ENCODE measurements at places on chromosomes 5 and 9.

DNA sequence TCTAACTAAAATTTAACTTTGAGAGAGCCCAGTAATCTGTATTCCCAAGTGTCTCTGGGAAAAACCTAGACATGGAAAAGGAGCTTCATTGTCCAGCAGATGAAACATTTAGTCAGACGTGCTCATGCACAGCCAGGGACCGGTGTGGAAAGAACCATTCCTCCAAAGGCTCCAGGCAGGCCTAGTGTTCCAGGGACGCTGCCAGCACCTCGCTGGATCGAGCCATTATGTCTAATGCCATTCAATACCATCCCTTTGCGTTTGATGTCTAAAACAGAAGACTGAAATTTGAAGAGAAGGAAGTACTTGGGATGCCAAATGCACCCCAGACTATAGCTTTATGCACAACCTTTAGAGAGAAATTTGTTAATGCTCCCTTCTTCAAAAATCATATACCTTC is 1.4 kb upstream of the CHSY3 start:
- no peak for DNase-seq

DNA sequence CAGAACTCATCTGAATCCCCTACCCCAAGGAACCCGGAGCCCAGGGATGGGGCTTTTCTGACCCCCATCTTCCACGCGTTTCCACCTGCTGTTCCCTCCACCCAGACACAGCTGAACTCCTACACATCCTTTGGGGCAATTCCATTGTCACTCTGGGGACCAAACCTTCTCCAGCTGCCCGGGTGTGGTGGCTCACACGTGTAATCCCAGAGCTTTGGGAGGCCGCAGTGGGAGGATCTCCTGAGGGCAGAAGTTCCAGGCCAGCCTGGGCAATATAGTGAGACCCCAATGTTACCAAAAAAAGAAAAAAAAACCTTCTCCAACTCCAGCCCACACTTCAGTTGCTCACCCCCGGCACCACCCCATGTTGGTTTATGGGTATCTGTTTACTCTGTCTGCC is 8.1 kb downstream of the EPB41L4B start:
- DNase-seq, result no peak

DNA sequence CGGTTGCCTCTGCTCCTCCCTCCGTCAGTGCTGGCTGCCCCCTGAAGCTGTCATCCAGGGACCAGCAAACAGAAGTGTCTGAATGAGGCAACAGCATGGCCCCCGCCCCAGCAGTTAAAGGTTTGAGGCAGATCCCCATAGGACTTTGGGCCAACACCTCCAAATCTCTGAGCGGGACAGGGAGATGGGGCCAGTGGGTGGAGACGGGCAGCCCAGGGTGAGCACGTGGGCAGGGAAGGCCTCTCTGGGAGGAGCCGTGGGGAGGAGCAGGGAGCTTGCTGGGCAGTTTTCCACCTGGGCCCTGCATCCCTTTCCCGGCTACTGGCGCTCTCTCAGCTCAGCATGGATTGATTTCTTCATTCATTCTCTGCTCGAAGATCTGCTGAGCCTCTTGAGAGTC is 39.1 kb upstream of the NOTCH1 start:
- no peak for DNase-seq

DNA sequence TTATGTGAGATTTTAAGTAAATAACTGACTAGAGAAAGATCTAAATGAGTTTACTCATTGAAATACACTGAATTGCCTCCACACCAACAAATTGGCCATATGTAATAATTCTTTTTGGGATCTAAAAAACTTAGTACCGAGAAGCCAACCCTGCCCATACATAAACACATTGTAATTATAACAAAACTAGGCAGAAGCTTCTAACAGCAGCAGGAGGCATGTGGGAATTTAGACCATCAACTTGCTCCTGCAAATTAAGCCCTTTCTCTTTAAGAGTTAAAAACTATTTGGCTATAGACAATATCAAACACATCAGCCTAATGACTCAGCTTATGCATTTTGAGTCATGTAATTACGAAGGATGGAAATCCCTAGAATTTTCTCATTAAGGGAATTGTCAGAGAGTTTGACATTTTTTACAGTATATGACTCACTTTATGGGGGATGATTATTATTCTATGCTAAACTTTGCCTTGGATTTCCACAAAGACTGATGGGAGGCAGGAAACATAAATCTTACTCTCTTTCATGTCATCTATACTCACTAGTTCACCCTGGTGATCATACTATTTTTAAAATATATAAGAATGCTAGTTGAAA is 1.0 kb downstream of the IL7R start:
- DNase-seq, result no peak

GRCh38 chr5:135266975-135267374 is 132.1 kb downstream of the MACROH2A1 start:
- DNase-seq, result no peak

DNA sequence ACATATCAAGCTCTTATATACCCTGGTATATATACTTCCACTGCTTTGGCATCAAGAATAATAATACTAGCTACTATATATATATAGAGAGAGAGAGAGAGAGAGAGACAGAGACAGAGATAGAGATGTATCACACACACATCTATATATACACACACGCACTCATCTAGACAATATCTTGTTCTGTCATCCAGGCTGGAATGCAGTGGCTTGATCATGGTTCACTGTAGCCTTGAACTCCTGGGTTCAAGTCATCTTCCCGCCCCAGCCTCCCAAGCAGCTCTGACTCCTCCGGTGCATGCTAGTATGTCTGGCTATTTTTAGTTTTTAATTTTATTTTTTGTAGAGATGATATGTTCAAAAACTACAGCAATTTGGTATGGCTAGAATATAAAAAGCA is 22.5 kb downstream of the ANKHD1 start:
- no peak for DNase-seq

- no peak for DNase-seq
These were observed 280.2 kb downstream of the SEMA5A start for GRCh38 chr5:9265441-9266287.

DNA sequence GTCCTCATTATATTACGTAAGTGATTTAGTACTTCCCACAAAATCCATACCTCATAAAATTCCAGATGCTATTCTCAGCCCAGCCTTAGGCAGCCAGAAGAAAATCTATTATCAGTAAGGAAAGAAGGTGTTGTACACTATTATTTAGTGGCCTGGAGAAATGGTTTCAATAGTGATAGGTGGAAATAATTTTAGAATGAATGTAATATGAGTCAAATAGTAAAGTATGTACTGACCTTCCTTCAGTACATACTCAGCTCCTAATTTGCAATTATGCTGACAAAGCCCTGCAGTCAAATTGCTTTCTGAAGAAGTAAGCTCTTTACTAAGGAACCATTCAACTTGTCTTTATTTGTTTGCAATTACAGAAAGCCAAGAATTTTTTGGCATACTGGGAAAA is 409.2 kb downstream of the HTR1A start:
- no peak for DNase-seq

DNA sequence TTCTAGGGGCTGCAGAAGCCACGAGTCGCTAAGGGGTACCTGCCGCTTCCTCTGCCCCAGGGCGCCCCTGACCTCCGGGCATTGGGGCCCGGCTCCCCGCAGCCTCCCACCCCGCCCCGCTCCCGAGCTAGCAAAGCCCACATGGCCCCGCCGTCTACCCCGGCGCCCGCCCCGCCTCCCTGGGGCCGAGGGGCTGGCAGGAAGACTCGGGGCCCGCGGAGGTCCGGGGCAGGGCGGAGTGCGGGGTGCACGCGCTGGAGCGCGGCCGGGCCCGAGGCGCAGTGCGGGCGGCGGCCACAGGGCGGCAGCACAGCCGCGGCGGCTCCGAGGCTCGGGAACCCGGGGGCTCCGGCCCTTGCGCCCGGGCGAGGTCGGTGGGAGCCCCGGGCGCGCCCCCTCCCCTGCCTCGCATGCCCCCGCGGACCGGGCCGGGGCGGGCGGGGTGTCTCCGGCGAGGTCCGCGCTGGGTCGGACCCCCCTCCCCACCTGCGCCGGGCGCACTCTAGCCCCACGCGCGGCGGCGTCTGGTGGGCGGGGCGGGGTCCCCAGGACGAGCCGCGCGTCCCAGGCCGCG is 6.7 kb downstream of the NRARP start:
- DNase-seq, result no peak

- no peak for DNase-seq
These were observed 1.1 kb downstream of the HEXB start for GRCh38 chr5:74685979-74686631.

GRCh38 chr9:90684106-90684505 is 41.5 kb upstream of the DIRAS2 start:
- no peak for DNase-seq

GRCh38 chr9:119318371-119318770 is 50.9 kb downstream of the BRINP1 start:
- DNase-seq, result no peak

DNA sequence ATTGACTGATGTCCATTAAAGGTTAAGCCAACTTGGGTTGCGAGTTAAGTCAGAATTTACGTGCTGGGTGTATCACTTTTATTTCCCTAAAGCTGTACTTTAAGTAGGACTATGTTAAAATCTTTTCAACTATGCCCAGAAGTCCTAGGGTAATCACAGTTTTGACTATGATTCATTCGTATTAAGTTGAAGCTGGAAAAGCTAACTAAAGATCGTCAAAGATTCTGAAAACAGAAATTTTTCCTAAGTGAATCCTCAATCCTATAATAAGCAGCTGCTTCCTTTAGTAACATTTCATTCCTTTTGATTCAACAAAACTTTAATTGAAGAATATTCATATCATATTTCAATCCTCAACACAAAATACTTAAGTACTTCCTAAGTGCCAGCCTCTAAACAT is 460.4 kb downstream of the ACTL7B start:
- no peak for DNase-seq

DNA sequence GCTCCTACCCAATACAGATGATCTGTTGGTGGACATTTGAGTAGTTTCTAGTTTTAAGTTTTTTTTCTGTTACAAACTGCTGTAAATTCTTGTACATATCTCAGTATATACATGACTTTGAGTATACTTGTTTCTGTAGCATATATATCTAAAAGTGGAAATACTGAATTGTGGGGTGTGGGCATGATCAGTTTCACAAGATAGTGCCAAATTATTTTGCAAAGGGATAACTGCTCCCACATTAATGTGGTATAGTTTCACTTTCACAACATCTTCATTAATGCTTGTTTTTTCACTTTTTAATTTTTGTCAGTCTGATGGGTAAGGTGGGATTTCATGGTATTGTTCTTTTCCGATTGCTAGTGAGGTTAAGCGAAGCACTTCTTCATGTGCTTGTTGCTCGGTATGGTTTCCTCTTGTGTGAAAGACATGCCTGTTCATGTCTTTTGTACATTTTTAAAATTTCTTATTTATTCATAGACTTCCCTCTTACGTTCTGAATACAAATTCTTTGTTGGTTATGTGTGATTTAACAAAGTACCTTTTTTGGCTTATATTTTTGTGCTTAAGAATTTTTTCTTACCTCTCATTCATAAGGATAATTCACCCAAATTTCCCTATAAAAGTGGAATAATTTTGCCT is 103.5 kb downstream of the CDC42SE2 start:
- DNase-seq, result no peak

DNA sequence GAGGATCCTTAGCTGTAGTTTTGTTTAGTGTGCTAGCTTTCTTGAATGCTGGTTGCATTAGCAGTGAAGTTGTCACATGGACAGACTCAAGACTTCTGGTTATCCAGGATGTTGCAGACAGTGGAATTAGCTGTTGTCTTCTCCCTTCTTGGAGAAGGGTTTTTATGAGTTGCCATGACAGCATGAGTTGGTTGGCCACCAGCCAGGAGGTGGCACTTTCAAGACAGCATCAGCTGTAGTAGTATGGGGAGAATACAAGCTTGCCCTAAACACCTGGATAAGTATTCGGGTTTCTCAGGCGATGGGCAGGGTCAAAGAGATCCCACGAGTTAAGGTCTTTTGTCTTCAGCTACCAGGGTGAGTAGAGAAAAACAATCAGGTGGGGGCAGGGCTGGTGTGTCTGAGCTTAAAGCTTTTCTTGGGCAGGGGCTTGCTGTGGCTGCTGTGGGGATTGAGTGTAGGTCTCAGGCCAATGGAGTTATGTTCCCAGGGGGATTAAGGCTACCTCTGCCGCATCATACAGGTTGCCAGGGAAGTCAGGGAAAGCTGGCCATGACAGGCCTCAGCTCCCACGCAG is 7.7 kb upstream of the C5orf47 start:
- DNase-seq, result no peak

- no peak for DNase-seq
These were observed 23.8 kb upstream of the SLC46A2 start for GRCh38 chr9:112914524-112914923.

DNA sequence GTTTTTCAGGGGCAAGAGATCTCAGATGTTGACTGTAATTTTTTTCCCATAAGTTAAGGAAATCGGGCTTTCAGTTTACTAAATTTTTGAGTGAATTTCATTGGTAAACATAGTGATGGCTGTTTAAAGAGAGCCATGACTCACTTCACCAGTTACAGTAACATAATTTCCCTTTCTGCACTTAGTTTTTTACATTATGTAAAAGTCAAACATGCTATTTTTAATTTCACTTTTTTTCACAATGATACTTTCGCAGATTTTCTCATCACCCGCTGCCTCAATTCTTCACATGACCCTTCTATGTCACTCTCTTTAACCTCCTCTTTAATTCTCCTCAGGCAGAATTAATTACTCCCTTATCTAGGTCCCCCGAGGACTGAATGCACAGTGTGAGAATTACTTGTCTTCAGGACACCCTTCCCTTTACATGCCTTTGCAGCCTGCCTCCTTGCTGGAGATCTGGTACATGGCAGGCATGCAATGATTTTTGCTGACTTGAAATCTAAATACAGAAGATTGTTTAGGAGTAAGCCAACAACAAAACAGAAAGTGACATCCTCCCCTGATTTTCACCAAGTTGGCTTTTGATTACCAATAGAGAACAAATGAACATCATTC is 217.5 kb upstream of the S1PR3 start:
- DNase-seq, result no peak

- no peak for DNase-seq
These were observed 30.4 kb upstream of the KCNV2 start for GRCh38 chr9:2686911-2687310.

DNA sequence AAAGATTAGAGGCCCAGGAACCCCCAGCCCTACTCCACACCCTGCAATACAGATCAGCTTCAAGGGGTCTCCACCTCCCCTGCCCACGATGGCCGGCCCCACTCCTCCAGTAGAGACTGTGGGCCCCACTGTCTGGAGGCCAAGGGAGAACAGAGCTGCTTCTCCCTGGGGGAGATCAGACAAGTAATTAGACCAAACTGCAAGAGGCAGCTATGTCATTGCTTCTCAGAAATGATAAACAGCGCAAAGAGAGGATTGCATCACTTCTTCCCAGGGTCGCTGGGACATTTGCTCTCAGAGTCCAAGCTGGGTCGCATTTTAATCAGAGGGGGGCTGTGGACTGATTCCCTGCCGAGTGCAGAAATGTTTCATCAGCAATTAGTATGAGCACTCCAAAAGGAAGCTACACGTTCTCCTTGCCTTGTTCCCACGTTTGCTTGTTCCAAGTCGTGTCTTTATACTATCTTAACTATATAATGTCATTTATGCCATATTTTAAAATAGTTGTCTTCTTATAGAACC is 59.9 kb downstream of the ROPN1L start:
- no peak for DNase-seq

GRCh38 chr5:140251527-140251973 is 51.4 kb downstream of the PFDN1 start:
- no peak for DNase-seq

- no peak for DNase-seq
These were observed 70.1 kb downstream of the TRIO start for GRCh38 chr5:14213253-14213652.

GRCh38 chr5:90111364-90112032 is 298.1 kb downstream of the CETN3 start:
- DNase-seq, result no peak
